Activated CD4-positive, alpha-beta T cell treated with anti-CD3 and anti-CD28 coated beads, Interleukin-2, amount 50 U/mL, for 48 hours (primary cell): ENCODE measurements at places on chromosomes 7 and 10.

DNA sequence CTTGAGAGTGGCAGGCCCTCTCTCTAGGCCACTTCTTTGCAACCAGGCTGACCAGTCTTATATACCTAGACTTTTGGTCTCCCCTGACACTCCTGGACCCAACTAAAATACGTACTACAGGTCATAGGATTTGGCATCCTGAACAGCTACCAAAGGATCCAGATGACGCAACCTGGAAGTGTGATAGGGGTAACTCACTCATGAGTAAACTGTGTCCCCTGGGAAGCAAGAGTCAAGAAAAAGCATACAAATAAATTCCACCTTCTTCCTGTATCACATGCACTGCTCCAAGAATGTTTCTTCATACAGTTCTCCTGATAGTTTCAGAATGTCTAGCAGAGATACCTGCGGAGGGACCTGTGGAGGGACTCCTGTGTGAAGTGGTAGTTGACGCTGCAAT is 172.3 kb downstream of the MDFIC start:
- no peak for DNase-seq

GRCh38 chr10:32982911-32983909 is 25.2 kb upstream of the ITGB1 start:
- peak; percentile 28 for DNase-seq

DNA sequence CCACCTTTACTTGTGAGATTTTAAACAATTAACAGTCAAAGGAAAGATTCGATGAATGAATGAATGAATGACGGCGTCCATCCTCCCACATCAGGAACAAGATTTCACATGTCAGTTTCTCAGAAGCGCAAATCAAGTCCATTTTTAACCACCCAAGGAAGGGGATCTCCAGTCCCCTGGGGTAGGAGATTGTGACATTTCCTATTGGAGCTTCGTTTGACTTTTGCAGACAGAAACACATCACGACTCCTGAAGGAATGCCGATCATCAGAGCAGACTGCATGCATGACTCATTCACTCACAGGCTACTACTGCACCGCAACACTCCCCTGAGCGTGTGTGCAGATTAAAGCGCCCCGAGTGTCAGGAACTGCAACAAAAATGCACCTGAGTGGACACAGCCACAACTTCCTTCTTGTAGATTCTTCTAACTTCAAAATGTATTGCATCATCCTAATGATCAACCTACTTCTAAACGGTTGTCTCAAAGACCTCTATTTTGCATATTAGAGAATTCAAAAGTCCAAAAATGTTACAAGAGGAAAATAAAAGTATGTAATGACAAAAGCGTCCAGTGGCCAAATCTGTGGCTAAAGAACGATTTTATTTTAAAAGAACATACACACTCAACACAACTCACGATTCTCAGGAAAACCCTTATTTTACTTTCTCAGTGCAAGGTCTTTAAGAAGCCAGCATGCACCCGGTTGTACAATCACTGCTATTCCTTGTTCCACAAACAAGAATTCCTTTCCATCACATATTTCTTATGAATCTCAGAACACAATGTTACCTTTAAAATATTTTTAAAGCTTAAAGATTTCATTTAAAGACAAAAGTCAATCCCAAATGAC is 172.6 kb downstream of the FAM107B start:
- peak; percentile 69 for DNase-seq

GRCh38 chr7:139798221-139798620 is 20.4 kb upstream of the HIPK2 start:
- no peak for DNase-seq

GRCh38 chr10:66746246-66746645 is 179.6 kb upstream of the LRRTM3 start:
- no peak for DNase-seq

- peak; percentile 3 for DNase-seq
These were observed 506.4 kb upstream of the C7orf33 start for GRCh38 chr7:148084138-148084537.
